CD4-positive, alpha-beta T cell treated with Interferon gamma for 1 hour (primary cell): ENCODE measurements at places on chromosomes 13 and 19.

- DNase-seq = peak; percentile 94
Measured at GRCh38 chr19:46860125-46860845, 512 bp upstream of the ARHGAP35 start.

- no peak for DNase-seq
Measured at GRCh38 chr19:7292950-7293761, 1.1 kb downstream of the INSR start.

DNA sequence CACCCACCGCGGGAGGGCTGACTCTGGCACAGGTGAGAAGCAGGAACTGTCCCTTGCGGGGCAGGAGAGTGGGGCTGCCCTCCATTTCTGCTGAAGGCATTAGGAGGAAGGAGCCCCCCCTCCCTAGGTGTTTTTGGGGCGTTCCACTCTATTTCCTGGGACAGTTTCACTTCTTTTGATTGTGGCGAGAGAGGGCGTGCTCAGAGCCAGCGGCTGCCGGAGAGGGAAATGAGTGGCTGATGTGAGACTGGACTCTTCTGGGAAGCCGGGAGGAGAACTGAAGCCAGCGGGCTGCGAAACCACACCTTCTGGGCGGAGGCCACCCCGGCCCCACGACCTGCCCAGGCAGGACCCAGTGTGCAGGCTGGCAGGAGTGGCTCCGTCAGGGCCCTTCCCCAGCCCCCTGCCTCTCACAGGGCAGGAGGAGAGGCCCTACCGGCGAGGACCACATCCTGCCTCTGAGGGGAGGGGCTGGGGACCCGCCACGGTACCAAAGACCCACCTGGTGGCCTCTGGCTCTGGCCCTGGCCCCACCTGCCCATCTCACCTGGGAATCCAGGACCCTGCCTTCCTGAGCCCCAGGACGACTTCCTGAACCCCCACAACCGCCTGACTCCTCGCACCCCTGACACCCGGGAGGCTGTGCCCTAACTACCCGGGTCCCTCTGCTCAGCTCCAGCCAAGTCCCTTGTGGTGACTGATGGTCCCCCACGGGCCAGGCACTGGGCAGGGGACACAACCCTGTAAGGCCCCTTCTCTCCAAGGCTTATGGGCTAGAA lies 25.9 kb downstream of the MPND start:
- peak; percentile 77 for DNase-seq

DNA sequence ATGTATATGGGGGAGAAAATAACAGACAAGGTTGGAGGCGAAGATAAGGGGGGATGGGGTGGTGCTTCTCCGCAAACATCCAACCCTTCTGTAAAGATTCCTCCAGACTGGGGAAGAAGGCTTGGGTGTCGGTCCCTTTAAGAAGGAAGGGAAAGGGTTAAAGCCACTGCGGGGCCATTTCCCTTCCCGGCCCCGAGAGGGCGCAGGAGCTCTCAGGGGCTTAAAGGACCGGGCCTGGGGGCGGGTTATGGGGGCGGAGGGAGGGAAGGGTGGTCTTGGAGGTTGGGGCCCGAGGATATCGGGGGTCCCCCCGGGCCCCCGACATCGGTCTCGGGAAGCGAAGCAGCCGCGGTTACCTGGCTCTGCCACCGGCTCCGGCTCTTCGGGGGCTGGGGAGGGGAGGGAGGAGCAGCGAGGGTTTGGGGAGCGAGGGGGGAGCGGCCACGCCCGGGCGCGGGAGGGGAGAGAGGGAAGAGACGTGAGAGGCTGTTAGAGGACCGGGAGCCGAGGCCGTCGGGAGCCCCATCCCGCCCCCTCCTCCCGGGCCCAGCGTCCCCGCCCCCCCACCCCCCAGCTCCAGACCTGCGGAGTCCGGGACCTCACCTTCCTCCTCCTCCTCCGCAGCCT lies 2.8 kb downstream of the TNNT1 start:
- no peak for DNase-seq

DNA sequence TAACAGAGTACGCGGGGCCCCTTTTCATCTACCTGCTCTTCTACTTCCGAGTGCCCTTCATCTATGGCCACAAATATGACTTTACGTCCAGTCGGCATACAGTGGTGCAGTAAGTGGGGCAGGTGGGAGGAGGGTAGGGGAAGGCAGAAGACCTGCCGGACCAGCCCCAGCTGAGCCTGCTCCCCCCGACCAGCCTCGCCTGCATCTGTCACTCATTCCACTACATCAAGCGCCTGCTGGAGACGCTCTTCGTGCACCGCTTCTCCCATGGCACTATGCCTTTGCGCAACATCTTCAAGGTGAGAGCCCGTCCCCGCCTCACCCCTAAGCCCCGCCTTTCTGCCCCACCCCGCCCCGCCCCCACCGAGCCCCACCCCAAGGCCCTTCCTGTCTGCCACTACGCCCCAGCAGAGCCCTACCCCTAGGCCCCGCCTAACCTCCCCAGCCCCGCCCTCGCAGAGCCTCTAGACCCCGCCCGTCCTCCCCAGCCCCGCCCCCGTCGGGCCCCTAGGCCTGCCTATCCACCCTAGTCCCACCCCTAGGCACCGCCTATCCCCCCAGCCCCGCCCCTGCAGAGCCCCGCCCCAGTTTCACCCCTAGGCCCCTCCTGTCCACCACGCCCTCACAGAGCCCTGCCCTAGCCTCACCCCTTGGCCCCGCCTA lies 7.7 kb downstream of the NDUFB7 start:
- peak; percentile 49 for DNase-seq

DNA sequence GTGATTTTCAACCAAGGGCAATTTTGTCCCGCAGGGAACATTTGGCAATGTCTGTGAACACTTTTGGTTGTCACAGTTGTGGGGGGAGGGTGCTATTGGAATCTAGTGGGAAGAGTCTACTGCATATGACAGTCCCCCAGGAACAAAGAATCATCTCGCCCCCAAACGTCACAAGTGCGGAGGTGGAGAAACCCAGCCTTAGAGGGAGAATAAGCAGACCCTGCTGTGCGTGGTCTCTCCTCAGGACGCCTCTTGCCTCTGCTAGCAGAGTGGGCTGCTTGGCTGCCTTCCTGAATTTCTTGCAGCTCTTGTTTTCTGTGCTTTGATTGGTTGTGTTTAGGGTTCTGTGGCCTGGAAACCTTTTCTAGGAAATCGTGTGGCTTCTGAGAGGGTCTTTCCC lies 42.5 kb downstream of the NFIX start:
- DNase-seq = no peak

- no peak for DNase-seq
Measured at GRCh38 chr19:17824339-17824738, 3.0 kb upstream of the INSL3 start.

GRCh38 chr19:50205681-50206138 lies 2.3 kb downstream of the MYH14 start:
- DNase-seq = no peak

DNA sequence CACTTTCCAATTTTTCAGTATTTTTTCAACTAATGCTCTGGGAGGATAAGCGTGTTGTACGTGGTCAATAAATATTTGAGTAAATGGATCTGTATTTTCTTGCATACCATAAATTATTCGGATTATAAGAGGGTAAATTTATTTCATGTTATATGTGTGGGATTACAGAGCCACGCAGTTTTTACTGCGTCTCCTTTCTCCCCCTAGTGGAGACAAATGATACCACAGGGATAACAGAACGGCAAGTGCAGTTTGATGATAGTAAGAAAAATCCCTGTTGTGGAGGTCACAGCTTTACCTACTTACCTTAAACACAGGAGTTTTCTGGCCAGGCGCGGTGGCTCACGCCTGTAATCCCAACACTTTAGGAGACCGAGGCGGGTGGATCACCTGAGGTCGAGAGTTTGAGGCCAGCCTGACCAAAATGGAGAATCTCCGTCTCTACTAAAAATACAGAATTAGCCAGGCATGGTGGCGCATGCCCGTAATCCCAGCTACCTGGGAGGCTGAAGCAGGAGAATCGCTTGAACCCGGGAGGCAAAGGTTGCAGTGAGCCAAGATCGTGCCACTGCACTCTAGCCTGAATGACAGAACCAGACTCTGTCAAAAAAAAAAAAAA lies 16.8 kb downstream of the MBD3L2B start:
- DNase-seq = no peak

GRCh38 chr13:101579281-101579802 lies 126.9 kb downstream of the ITGBL1 start:
- no peak for DNase-seq

GRCh38 chr13:45899406-45899805 lies 47.9 kb upstream of the SIAH3 start:
- DNase-seq = no peak

DNA sequence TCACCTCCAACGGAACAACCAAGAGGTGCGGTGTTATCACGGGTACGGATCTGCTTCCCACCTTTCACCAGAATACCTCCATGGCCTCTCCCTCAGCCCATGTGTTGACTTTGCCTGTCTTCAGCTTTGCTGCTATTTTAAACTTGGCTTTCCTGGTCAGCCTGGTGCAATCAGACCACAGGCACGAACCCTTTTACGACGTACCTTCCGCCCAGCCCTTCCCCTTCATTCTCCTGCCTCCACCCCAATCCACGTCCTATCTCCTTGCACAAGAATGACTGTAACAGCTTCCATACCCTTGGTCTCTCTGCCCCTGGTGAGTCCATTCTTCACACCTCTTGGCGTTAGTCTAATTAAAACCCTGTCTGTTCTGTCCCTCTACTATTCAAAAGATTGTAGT lies 431.7 kb downstream of the EFNB2 start:
- DNase-seq = no peak

DNA sequence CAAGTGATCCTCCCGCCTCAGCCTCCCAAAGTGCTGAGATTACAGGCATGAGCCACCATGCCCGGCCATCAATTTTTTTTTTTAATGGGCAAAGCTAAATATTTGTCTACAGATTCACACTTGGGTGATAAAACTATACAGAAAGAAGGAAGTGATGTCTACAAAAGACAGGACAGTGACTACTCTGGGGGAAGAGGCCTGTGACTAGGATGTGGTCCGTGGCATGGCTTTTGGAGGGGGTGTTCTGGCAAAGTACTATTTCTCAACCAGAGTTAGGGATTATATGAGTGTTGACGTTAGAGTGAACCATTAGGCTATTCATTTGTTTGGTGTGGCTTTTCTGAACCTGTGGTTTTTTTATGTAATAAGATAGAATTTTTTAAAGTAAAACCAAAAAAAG lies 42.7 kb downstream of the INSR start:
- no peak for DNase-seq

DNA sequence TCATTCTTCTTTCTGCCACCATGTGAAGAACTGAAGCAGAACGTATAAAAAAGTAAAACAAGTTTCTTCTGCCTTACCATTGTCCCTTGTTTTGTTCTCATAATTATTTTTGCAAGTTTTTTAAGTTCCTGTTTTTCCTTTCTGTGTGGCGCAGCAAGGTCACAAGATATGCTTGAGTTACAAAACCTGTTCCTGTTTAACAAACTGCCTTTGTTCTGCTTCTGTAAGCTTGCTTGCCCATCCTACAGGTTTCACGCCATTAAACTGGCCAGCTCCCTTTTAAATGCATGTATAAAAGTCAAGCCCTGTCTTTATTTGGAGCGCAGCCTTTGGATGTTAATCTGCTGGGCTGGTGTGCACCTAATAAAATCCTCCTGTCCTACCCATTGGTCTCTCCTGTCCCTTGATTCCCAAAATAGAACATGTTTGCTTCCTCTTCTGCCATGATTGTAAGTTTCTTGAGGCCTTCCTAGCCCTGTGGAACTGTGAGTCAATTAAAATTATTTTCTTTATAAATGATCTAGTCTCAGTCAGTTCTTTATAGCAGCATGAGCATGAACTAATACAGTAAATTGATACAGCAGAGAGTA lies 1115.4 kb downstream of the SLITRK1 start:
- DNase-seq = no peak

GRCh38 chr13:74203576-74203975 lies 69.4 kb upstream of the KLF12 start:
- DNase-seq = no peak

GRCh38 chr13:34352958-34353357 lies 535.0 kb downstream of the RFC3 start:
- no peak for DNase-seq

DNA sequence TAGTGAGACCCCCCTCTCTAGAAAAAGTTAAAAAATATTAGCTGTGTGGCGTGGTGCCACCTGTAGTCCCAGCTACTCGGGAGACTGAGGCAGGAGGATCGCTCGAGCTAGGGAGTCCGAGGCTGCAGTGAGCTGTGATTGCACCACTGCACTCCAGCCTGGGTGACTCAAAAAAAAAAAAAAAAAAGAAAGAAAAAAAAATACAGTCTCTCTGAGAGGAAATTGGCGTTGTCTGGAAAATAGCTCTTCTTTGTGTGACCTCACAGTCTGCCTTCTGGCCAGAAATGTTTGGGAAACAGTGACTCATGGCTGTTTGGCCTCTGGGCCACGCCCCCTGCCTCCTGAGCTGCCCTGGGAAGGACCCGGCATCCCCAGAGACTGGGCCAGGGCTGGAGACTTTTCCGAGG lies 10.7 kb downstream of the MARCHF2 start:
- peak; percentile 65 for DNase-seq

DNA sequence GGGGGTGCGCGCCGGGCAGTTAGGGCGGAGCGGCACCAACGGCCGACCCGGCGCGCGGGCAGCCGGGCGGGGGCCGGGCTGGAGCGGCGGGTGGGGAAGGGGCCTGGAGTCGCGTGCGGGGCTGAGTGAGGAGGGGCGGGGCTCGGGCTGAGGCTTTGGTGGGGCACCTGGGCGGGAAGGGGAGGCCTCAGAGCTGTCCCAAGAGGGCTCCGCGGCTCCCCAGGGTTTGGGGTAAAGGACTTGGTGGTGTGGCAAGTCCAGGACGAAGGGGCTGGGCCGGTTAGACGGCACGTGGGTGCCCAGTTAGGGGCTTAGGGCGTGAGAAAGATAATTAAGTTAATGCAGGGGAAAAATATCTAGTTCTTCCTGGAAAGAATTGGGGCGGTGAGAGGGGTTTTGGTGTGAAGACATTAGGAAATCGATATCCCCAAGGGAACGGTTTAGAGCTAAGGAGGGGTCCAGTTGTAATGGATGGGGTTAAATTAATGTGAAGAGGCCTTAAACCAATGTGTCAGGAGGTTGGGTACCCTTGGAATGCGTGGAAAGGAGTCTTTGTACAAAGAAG lies 496 bp downstream of the ZNF574 start:
- no peak for DNase-seq

- peak; percentile 37 for DNase-seq
Measured at GRCh38 chr19:18208098-18208951, 4.5 kb upstream of the RAB3A start.

DNA sequence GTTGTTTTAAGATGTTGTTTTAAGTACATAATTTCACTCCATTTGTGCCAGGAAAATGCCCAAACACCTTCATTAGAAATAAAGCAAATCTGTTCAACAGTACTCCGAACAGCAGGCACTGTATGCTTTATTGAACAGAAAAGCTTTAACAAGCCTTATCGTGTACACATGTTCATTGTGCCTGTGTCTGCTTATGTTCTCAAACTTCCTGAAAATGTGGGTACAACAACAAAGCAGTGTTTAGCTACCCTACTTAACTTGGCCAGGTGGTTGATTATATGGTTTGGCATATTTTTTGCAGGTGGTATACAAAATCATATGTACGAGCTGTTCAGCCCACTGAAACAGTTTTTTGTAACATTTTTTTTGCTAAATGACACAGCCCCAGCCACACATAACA lies 718.0 kb downstream of the DACH1 start:
- no peak for DNase-seq

- no peak for DNase-seq
Measured at GRCh38 chr13:103324641-103325040, 258.4 kb upstream of the SLC10A2 start.

- DNase-seq = no peak
Measured at GRCh38 chr13:51858433-51859247, 3.1 kb upstream of the CCDC70 start.

- DNase-seq = no peak
Measured at GRCh38 chr19:35478794-35479677, 11.2 kb downstream of the KRTDAP start.

- DNase-seq = no peak
Measured at GRCh38 chr19:46404753-46405468, 8.5 kb downstream of the CCDC8 start.
